ENCODE measurements at places on chromosomes 12 and 14.

- peak overlapping the region; percentile 98 for H3K27ac ChIP-seq
- peaks cover 5% of the 10 kb centered on the region for H3K36me3 ChIP-seq
- H3K27me3 ChIP-seq, result no peaks in the 10 kb centered on the region
These were observed 16.9 kb downstream of the BATF start for GRCh38 chr14:75539162-75539560.

DNA sequence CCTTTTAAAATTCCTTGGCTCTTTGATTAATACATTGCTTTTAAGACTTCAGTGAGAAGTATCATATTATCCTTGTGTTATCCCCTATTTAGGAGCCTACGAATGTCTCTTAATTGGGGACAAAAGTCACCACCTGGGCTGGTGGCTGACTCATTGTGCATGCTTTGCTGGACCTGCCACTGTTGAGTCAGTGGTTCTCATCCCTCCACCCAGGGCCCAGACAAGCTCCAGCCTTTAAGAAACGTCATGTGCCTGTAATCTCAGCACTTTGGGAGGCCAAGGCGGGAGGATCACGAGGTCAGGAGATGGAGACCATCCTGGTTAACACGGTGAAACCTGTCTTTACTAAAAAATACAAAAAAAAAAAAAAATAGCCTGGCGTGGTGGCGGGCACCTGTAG is 57.9 kb downstream of the OTX2 start:
- H3K36me3 ChIP-seq, result no peaks in the 10 kb centered on the region
- H3K4me3 ChIP-seq, result no peak overlapping the region
- H3K27me3 ChIP-seq, result peaks cover 52% of the 10 kb centered on the region
- H3K27ac ChIP-seq, result no peak overlapping the region
- H3K4me1 ChIP-seq, result no peaks in the 10 kb centered on the region

GRCh38 chr12:68959891-68960464 is 27.0 kb upstream of the CPM start:
- H3K36me3 ChIP-seq, result peaks cover 2% of the 10 kb centered on the region
- H3K4me1 ChIP-seq, result peaks cover 10% of the 10 kb centered on the region
- H3K27me3 ChIP-seq, result no peaks in the 10 kb centered on the region
- H3K27ac ChIP-seq, result no peak overlapping the region
- DNase-seq, result no peak

DNA sequence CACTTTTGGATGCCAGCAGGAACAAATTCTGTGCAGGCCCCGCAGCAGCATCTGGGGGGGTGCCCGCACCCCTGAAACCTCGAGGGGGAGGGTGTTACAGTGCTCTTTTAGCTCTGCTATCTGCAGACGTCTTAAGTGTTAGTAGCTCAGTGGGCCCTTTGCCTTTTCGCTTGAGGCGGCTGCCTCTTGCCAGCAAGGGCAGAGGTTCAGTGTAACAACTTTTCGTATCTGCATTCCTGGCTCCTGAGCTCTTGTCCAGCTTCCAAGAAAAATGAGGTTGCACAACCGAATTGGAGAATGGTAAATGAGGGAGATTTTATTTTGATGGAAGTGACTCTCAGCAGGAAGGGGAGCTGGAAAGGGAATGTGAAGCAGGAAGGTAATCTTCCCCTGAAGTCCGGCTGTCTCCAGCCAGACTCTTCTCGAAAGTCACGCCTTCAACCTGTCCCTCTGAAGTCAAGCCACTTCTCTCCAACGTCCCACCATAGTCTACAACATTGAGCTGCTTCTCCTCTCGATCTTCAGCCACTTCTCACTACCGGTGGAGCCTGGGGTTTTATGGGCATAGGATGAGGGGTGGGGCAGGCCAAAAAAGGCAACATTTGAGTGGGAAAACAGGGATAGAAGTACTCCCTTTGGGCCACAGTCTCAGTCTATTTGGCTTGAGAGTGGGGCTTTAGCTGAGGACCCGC is 17.8 kb downstream of the TAS2R50 start:
- no peak overlapping the region for H3K27ac ChIP-seq
- H3K36me3 ChIP-seq, result no peaks in the 10 kb centered on the region
- H3K4me3 ChIP-seq, result no peak overlapping the region
- no peaks in the 10 kb centered on the region for H3K27me3 ChIP-seq
- no peak for DNase-seq

DNA sequence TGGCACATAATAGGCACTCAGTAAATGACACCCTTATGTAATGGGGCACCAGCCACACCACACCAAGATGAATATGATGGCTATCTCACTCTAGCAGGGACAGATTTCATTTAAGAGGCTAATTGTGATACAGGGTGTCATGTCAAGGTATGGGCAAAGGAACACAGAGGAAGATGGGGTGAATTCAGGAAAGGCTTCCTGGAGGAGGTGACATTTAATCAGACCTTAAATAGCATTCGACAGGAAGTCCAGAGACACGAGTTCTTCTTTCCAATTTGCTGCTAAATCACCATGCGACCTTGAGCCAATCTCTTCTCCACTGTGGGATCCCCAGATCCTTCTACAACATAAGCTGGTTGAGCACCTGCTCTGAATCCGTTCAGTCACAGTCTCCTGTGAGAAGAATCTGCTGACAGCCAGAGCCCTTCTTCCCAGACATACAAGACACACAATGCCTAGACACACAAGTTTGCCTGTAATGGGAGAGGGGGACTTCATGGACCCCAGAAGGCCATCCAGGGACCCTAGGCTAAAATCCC is 1.5 kb upstream of the DTX1 start:
- H3K27ac ChIP-seq, result peak overlapping the region; percentile 6
- H3K27me3 ChIP-seq, result no peaks in the 10 kb centered on the region
- H3K4me1 ChIP-seq, result peaks cover 27% of the 10 kb centered on the region
- no peak for DNase-seq
- H3K36me3 ChIP-seq, result no peaks in the 10 kb centered on the region

DNA sequence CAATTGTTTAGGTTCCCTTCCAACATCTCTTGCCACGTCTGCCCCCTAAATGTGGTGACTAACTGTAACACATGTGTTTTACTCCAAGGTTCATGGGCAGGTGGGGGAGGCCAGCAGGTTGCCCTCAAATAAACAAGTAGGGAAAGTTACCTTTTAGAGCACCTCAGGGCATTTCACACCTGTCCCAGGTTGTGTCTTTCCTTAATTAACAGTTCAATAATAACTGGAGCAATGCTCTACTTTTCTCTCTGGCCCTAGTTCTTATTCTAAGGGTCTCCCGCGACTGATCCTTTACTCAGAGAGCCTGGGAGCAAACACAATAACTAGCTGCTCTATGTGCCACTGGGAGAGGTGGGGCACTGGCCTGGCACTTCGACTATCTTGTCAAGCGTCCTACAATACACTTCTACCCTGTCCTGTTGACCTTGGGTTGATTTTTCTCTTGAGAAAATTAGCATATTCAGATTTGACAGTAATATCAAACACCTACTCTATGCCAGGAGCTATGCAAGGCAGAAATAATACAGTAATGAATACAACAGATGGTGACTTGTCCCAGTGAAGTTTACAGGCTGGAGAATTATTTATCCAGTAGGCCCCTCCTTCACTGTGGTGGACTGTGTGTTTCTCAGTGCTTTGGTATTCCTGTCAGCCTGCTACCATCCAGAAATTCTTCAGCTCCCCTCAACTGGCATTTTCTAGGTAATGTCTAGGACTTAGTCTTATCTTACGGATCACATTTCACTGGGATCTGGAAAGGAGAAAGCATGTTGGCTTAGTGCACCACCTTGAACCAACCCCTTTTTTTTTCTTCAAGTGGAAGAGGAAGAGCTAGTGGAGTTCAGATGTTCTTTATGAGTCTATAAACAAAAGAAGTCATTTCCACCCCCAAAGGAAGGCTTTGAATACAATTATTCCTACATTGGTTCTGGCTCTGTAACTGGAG is 202.6 kb downstream of the CRADD start:
- peaks cover 11% of the 10 kb centered on the region for H3K4me1 ChIP-seq
- H3K27me3 ChIP-seq, result no peaks in the 10 kb centered on the region
- peaks cover 3% of the 10 kb centered on the region for H3K36me3 ChIP-seq
- H3K27ac ChIP-seq, result peak overlapping the region; percentile 87

DNA sequence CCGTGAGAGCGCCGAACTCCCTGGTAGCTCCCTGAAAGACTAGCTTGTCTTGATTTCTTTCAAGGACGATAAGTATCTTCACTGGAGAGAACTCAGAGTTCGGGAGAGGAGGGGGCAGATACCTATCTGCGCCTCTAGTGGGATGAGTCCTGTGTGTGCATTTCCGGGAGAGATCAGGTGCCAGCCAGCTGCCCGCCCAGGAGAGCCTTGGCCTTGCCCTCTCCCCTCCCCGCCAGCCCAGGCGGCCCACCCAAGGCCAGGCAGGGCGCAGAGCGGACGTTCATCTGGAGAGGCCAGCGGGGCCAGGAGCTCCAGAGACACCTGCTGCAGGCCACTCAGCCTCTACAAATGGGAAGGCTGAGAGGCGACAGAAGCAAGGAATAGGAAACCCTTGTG is 1.0 kb downstream of the CD9 start:
- H3K4me3 ChIP-seq, result peak overlapping the region; percentile 50
- H3K4me1 ChIP-seq, result peaks cover 16% of the 10 kb centered on the region
- DNase-seq, result no peak
- H3K27ac ChIP-seq, result no peak overlapping the region

GRCh38 chr14:76834241-76834661 is 8.0 kb downstream of the LRRC74A start:
- no peak for DNase-seq
- H3K27me3 ChIP-seq, result peaks cover 18% of the 10 kb centered on the region
- no peaks in the 10 kb centered on the region for H3K36me3 ChIP-seq
- no peak overlapping the region for H3K4me3 ChIP-seq
- H3K27ac ChIP-seq, result no peak overlapping the region

DNA sequence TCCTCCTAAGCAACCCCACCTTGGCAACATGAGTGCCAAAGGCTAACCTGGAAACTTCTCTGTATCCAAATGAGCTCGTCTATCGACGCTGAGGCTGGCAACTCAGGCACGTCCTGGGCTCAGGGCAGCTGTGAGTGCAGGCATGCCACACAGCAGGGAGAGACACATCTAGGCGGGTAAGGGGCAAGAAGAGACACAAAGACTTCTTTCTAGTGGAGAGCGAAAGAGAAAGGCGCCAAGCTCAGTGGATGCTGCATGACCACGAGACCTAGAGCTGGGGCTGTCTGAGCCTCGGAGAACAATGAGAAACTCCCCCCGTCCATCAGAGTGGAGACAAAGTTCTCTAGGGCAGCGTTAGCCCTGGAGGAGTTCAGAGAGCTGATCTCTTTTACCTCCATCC is 170.4 kb downstream of the CALM1 start:
- no peak overlapping the region for H3K27ac ChIP-seq
- H3K27me3 ChIP-seq, result no peaks in the 10 kb centered on the region
- H3K36me3 ChIP-seq, result no peaks in the 10 kb centered on the region
- H3K4me3 ChIP-seq, result no peak overlapping the region
- peaks cover 2% of the 10 kb centered on the region for H3K4me1 ChIP-seq

GRCh38 chr14:93969082-93969828 is 7.1 kb downstream of the ASB2 start:
- H3K4me1 ChIP-seq, result peaks cover 34% of the 10 kb centered on the region
- no peak for DNase-seq
- no peak overlapping the region for H3K4me3 ChIP-seq
- H3K36me3 ChIP-seq, result no peaks in the 10 kb centered on the region
- H3K27me3 ChIP-seq, result no peaks in the 10 kb centered on the region

- no peak for DNase-seq
- peaks cover 14% of the 10 kb centered on the region for H3K36me3 ChIP-seq
- H3K4me3 ChIP-seq, result no peak overlapping the region
- no peak overlapping the region for H3K27ac ChIP-seq
- peaks cover 9% of the 10 kb centered on the region for H3K4me1 ChIP-seq
These were observed 61.3 kb downstream of the CHGA start for GRCh38 chr14:92984082-92984788.

DNA sequence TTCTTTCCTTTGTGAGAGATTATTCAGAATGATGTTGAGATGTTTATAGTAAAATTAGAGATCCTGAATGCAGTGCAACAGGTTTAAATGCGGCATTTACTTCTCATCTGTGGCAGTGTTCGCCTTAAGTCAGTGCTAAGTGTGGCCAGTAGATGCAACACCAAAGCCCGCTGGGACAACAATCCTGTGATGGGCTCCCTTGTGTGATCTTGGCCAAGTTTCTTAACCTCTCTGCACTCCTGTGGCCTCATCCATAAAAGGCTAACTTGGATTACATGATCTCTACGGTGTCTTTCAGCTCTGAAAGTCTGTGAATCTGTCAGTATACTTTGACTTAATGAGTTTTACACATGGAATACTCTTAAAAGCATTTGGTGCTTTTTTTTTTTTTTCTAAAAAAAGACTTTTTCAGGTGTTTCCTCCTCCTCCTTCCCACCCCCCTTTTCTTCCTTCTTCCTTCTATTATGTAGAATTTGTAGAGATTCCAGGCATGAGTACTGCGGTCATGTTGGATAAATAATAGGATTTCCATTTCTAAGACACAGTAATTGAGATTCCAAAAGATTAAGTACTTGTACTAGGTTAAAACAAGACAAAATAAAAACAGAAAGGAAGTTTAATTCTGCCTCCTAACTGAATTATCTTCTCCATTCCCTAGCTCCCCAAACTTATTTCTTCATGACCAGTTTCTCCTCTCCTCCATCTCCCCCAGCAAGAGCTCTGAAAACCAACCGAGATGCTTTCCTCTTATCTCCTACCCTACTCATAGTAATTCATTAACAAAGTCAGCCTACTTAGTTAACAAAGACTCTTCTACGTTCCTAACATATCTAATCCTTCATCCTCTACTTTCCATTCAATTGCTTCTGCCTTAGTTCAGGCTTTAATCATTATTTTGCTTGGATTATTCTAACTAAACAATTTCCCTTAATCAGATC is 42.2 kb upstream of the NAV3 start:
- no peaks in the 10 kb centered on the region for H3K4me1 ChIP-seq
- no peak for DNase-seq
- no peak overlapping the region for H3K27ac ChIP-seq
- no peaks in the 10 kb centered on the region for H3K36me3 ChIP-seq
- H3K27me3 ChIP-seq, result no peaks in the 10 kb centered on the region

GRCh38 chr14:54200726-54201125 is 196.1 kb upstream of the CDKN3 start:
- H3K4me1 ChIP-seq, result no peaks in the 10 kb centered on the region
- H3K27ac ChIP-seq, result no peak overlapping the region
- no peak overlapping the region for H3K4me3 ChIP-seq
- H3K27me3 ChIP-seq, result peaks cover 5% of the 10 kb centered on the region
- no peaks in the 10 kb centered on the region for H3K36me3 ChIP-seq
- no peak for DNase-seq

DNA sequence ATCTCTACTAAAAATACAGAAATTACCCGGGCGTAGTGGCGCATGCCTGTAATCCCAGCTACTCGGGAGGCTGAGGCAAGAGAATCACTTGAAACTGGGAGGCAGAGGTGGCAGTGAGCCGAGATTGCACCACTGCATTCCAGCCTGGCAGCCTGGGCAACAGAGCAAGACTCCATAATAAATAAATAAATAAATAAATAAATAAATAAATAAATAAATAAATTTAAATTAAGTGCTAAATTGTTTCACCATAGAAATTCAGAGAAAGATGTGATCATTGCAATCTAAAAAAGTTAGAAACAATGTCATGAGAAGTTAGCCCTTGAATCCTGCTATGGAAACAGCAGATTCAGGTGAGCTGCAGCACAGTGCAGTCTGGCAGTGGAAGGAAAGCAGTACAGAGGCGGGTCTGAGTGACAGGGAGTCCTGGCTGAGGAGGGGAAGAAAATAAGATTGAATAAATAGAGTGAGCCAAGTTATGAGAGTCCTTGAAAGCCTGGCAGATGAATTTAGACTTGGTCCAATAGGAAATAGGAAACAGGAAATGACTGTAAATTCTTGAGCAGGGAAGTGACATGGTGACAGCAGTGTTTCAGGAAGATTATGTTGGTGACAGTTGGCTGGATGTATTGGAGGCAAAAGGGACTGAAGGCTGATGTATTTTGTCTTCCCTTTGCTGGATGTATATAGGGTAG is 241.5 kb downstream of the GXYLT1 start:
- H3K36me3 ChIP-seq, result no peaks in the 10 kb centered on the region
- no peaks in the 10 kb centered on the region for H3K27me3 ChIP-seq
- no peak overlapping the region for H3K27ac ChIP-seq
- H3K4me1 ChIP-seq, result peaks cover 2% of the 10 kb centered on the region
- no peak overlapping the region for H3K4me3 ChIP-seq
